ENCODE measurements at places on chromosomes 2 and 18.

DNA sequence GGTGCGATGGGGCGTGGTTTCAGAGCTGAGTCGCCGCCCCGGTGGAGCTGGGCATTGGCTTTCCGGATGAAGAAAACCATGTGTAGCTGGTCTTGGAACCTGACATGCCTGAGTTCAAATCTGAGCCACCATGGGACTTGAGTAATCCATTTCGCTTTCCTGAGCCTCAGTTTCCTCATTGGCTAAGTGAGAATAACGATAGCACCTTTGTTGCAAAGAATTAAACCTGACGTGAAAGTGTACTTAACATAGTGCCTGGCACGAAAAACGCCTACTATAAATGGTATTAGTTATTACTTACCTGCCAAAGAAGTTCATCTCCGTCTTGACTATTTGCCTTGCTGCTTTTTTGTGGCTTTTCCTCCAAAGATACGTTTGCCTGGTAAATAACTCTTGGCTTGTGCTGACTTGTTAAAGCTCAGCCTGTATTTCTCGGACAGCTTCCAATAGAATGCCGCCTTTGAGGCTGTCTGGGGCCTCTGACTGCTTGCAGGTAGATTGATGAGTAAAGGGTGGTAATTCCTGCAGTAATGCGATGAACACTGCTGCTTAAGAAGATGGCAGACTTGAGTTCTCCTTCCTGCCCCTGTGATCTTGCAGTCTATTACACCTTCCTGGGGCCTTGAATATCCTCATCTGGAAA lies 1.3 kb downstream of the CDCA7 start:
- peaks cover 33% of the 10 kb centered on the region for H3K36me3 ChIP-seq
- peak; percentile 58 for DNase-seq
- peak overlapping the region; percentile 79 for H3K27ac ChIP-seq
- peaks cover 41% of the 10 kb centered on the region for H3K4me1 ChIP-seq

DNA sequence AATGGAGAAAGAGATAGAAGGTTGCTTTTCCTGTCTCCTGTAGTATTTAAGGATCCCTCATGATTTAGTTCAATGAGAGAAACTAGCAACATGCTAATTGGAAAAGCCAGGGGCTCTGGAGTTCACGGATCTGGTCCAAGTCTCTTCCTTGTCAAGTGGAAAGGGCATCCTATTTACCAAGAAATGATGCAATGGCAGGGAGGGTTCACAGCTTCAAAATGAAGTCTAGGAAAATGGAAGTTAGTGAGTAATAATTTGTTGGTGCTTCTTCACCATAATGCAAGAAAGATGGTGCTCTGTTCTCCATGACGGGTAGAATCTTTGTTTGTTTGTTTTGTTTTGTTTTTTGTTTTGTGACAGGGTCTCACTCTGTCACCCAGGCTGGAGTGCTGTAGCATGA lies 34.6 kb upstream of the SP3 start:
- H3K4me1 ChIP-seq = peaks cover 4% of the 10 kb centered on the region
- peaks cover 31% of the 10 kb centered on the region for H3K27me3 ChIP-seq
- no peak overlapping the region for H3K27ac ChIP-seq
- no peak for DNase-seq

DNA sequence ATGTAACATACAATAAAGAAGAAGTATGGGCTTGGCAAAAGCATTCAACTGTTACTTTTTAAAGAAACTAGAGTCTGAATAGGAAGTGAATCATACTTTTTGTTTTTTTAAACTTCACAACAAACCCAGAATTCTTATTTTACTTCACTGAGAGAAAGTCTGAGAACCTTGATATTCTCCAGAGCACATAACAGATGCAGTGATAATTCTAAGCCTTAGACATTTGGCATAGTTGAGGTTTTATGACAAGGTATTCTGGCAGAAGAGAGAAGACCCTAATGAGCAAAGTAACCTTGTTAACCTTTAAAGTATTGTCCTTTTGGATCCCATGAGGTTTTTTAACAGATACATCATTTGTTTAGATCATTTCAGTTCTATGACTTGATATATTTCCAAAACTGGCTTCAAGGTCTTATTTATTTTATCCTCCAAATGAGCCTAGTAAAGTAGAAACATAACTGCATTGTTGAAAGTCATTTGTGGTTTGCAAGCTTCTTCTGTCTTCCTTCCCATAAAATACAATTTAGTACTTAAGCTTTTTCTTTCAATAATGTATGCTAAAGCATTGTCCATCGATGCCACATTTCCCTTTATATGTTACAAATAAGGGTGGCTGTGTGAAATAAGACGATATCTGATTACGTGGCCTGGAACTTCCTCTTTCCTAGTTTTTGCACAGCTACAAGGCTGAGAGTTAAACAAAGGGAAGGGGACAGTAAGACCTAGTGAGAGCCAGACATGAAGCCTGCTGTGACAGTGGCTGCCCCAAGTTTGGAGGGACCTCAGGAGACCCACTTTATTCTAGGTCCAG lies 86.1 kb upstream of the ITPRID2 start:
- H3K4me3 ChIP-seq = no peak overlapping the region
- no peak for DNase-seq
- H3K27me3 ChIP-seq = peaks cover 4% of the 10 kb centered on the region
- peaks cover 31% of the 10 kb centered on the region for H3K36me3 ChIP-seq

GRCh38 chr2:51212374-51212773 lies 180.4 kb upstream of the NRXN1 start:
- no peak for DNase-seq
- no peaks in the 10 kb centered on the region for H3K36me3 ChIP-seq
- H3K27ac ChIP-seq = no peak overlapping the region
- no peak overlapping the region for H3K4me3 ChIP-seq

GRCh38 chr18:49279041-49279440 lies 181.4 kb downstream of the DYM start:
- H3K27me3 ChIP-seq = no peaks in the 10 kb centered on the region
- no peak overlapping the region for H3K27ac ChIP-seq
- H3K36me3 ChIP-seq = peaks cover 22% of the 10 kb centered on the region
- H3K4me1 ChIP-seq = no peaks in the 10 kb centered on the region

DNA sequence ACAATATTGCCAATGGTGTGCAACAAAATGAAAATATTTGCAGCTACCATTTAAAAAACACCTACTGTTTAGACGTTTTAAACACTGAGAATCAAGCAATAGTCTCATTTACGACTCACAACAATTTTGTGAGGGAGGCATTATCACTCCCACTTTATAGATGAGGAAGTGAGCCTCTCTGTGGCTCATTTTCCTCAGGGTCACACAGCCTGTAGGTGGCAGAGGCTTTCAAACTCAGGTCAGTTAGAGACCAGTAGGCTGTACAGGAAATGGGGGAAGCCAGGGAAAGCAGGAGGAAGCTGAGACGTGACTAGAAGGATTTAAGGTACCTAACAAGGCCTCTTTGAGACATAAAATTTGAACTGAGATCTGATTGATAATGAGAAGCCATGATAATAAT lies 95.0 kb upstream of the ZNF521 start:
- H3K4me3 ChIP-seq = no peak overlapping the region
- H3K4me1 ChIP-seq = no peaks in the 10 kb centered on the region
- peaks cover 2% of the 10 kb centered on the region for H3K27me3 ChIP-seq
- peaks cover 4% of the 10 kb centered on the region for H3K36me3 ChIP-seq

DNA sequence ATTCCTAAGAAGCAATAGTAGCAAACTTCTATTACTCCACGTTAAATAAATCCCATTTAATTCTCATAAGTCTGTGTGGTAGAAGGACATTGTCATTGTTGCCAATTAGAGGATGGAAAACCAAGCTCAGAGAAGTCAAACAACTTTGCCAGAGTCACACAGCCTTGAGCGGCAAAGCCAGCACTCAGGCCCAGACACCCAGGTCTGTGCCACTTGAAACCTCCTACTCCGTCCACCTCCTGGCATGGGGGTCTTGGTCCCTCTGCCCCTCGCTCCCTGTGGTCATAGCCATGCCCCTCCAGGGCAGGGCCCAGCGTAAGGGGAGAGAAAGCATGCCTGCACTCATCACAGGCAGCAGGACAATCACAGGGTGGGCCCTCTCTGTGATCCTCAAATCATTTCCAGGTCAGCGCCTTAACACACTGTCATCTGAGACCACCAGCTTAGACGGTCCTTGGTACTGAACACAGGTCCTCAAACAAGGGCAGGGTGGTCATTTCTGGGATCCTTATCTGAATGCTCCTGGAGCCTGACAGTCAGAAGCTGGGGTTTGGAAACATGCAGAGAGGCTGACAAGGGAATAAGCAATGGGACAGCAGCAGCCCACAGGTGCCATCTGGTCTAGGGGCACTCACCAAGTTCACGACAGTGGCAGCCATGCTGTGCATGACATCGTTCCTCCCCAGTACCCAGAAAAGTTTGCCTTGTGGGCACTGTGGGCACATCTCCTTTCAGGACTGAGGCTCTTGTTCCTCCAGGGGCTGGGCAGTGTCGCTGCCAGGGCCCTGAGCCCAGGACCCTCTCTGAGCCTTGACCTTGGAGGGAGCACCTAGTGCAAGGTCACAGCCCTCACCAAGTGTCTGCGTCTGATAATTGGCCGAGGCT lies 38.2 kb downstream of the FAM178B start:
- DNase-seq = no peak
- H3K27me3 ChIP-seq = peaks cover 26% of the 10 kb centered on the region
- no peak overlapping the region for H3K4me3 ChIP-seq

DNA sequence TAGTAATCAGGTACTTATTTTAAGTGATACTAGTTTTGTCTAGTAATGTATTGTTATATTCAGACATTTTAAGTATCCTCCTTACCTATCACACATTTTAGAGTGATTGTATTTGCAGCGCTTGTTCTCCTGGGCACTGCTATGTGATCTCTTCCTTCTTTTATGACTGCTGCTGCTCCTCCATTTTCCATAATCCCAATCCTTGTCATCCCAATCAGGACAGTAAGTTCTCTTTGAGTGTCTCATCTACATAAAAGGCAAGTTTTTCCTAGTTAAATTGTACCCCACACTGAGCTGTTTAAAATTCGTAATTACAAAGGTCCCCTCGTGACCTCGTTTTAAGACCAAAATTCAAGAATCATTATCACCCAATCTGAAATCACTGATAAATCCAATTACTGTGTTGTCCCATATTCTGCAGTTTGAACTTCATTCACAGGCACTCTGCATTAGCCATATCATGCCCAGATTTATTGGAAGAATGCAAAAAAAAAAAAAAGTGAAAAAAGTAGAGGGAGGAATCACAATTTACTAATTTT lies 2.8 kb downstream of the CLK1 start:
- H3K27me3 ChIP-seq = no peaks in the 10 kb centered on the region
- H3K36me3 ChIP-seq = peaks cover 61% of the 10 kb centered on the region
- no peak for DNase-seq
- H3K27ac ChIP-seq = peak overlapping the region; percentile 85
- peak overlapping the region; percentile 98 for H3K4me3 ChIP-seq

DNA sequence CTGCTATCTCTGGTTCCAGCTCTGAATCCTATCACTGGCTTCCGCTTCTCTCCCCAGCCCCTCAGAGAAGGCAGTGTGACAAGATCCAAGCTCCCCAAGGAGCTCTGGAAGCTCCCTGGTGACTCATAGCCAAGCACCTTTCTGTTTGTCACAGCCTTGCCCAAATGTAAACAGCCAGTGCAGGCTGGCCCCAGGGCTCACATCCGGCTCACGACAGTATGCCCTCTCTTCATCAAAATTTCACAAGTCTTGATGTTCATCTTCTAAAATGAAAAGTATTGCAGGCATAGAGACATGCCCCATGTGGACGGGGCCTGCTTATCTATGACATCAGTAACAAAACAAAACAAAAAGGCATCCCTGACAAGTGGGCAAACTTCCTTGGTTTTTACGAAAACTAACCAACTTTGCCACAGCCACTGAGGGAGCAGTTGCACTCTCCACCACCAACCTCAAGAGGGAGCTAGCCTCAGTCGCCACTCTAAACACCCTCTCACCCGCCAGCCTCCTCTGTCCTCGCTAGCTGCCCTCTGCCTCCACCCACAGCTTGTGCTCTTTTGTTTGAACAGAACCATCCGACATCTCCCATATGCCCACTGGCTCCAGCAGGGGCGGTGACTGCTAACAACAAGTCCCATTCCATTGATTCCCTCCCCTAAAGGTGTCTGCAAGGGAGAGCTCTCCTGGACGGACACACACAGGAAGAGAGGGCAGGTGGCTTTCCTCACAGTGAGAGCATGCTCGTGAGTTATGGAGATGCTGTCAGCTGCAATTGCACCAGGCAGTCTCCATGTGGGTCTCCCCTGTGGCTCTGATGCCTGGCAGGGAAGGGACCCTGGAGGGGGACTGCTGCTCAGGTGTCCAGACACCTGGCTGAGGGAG lies 71.0 kb upstream of the DAPL1 start:
- H3K36me3 ChIP-seq = no peaks in the 10 kb centered on the region
- H3K4me3 ChIP-seq = no peak overlapping the region
- no peaks in the 10 kb centered on the region for H3K27me3 ChIP-seq
- peaks cover 87% of the 10 kb centered on the region for H3K4me1 ChIP-seq
- peak overlapping the region; percentile 2 for H3K27ac ChIP-seq

DNA sequence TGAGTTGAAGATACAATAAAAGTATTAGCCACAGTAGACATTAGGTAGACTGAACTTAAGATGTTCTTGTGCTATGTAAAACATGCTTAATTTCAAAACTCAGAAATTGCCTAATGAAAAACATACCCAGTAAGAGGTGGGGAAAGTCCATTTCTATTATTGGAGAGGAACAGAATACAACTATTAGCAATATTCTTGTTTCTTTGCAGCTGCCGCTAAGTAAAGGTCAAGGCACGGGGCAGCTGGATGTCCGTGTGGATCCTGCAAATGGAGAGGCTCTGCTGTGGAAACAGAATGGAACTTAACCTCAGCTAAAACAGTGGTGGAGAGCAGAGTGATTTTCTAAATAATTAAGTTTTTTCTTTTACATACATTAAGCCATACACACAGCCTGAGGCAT lies 139.2 kb upstream of the ARHGAP28 start:
- H3K4me3 ChIP-seq = no peak overlapping the region
- no peak overlapping the region for H3K27ac ChIP-seq

DNA sequence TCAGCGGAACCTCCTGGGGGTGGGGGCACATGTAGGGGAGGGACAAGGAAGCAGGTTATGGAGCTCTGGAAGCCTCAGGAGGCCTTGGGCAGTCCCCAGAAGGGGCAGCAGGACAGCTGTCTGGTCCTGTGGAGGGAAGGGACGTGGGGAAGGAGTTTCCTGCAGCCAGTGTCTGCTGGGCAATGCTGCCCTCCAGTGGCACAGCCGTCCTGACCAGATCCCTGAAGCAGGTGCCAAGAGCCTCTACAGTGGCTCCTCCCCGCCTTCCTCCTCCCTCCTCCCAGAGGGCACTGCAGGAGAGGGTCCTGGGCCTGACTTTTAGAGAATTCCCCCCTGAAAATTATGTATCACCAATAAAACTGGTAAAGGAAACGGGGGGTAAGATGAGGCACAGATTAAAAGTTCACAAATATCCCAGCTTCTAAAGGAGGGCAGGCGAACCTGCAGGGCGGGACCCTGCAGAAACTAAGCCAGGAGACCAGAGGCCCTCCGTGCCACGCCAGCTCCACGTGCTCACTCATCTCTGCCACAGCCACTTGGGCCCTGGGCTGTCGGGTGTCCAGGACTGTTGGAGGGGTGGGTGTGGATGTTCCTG lies 258.5 kb downstream of the TWIST2 start:
- H3K36me3 ChIP-seq = peaks cover 5% of the 10 kb centered on the region
- H3K4me3 ChIP-seq = no peak overlapping the region
- DNase-seq = peak; percentile 66

DNA sequence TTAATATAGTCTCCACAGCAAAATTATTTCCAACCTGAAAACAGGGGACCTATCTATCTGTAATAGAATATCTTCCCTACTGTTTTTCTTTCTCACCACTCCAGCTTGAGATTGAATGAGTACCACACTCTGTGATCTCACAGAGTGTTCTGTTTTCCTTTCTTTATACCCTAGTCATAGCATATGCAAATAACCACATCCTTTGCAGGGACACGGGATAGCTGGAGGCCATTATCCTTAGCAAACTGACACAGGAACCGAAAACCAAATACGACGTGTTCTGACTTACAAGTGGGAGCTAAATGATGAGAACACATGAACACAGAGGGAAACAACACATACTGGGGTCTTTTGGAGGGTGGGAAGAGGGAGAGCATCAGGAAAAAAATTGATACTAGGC lies 224.7 kb downstream of the SLC8A1 start:
- no peak overlapping the region for H3K4me3 ChIP-seq
- no peak for DNase-seq
- H3K4me1 ChIP-seq = no peaks in the 10 kb centered on the region
